ENCODE measurements at places on chromosomes 12 and 14. TPM values are rescaled to one million over a fixed set of nuclear protein-coding genes. Genes with fewer than 3 reads are reported as not detected.
A peak's percentile ranks its signal among the peaks of the same experiment; 100 is the strongest.

The KRT73 gene
- not detected for total RNA-seq

GRCh38 chr12:1083151-1083888 is 92.3 kb downstream of the ERC1 start:
- H3K27me3 ChIP-seq = no peaks in the 10 kb centered on the region
- DNase-seq = no peak
- peak overlapping the region; percentile 86 for H3K27ac ChIP-seq
- no peaks in the 10 kb centered on the region for H3K4me1 ChIP-seq

GRCh38 chr12:115806000-115806399 is 471.5 kb downstream of the MED13L start:
- no peaks in the 10 kb centered on the region for H3K27me3 ChIP-seq
- no peak overlapping the region for H3K4me3 ChIP-seq
- H3K36me3 ChIP-seq = no peaks in the 10 kb centered on the region
- DNase-seq = no peak
- no peak overlapping the region for H3K27ac ChIP-seq

- H3K4me1 ChIP-seq = no peaks in the 10 kb centered on the region
- DNase-seq = no peak
- no peaks in the 10 kb centered on the region for H3K27me3 ChIP-seq
- no peaks in the 10 kb centered on the region for H3K36me3 ChIP-seq
Measured at GRCh38 chr12:80313209-80313608, 130.8 kb upstream of the PTPRQ start.

The GPX2 gene
- total RNA-seq = not detected

DNA sequence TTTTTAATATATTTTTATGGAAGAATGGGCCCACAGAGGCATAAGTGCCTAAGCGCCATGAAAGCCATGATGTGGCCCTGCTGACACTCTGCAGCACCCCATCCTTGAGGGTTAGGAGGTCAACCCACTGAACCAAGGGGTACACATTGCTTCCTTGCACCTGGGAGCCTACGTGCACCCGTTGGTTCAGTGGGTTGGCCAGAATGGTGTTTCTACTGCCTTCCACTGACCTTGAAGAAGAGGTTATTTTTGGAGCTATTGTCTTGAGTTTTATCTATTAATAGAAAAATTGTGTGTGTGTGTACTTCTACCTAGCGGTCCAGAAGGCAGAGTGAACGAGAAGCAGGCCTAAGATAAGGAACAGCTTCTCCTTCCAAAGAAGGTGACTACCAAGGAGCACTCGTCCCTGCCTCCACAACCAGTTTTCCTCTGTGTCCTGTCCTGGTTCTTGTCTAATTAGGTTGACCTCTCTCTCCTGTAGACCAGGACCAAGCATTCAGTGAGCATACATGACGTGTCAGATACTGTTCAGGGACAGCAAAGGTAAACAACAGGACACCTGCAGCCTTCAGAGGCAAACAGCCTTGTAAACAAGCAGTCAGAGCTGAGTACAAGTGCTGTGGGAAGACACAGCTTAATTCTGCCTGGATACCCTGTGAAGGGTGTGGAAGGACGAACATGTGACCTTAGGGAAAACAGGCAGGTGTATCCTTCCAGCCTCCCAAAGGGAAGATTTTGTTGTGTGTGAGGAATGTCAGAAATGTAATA is 30.4 kb upstream of the PLEK2 start:
- H3K4me1 ChIP-seq = no peaks in the 10 kb centered on the region
- no peak overlapping the region for H3K4me3 ChIP-seq
- DNase-seq = no peak
- H3K27ac ChIP-seq = no peak overlapping the region

GRCh38 chr12:8562310-8562709 is 21.6 kb upstream of the CLEC4E start:
- H3K4me3 ChIP-seq = no peak overlapping the region
- H3K27ac ChIP-seq = no peak overlapping the region
- H3K36me3 ChIP-seq = no peaks in the 10 kb centered on the region
- no peaks in the 10 kb centered on the region for H3K27me3 ChIP-seq
- no peak for DNase-seq

DNA sequence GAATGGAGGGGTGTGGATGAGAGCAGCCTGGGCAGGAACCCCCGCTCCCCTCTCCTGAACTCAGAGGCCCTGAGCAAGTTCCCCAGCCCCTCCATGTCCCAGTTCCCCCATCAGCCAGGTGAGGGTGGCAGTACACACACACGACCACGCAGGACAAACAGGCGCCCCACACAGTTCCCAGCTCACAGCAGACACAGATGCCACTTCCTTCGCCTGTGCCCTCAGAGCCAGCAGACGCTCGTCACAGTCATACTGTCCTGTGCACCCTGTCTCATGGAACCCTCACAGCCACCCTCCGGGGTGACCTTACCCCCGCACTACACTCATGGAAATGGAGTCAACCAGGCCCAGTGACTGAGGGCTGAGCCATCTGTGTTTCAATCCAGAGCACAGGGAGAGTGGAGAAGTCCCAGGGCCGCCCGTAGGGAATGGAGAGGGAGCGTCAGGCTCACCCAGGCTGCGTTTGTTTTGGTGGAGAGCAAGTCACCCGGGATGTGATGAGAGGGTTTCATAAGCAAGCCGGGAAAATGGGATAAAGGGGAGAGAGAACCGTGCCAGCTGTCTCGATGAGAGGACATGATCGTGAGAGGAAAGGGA is 47.5 kb upstream of the DYNC1H1 start:
- H3K27ac ChIP-seq = no peak overlapping the region
- no peaks in the 10 kb centered on the region for H3K27me3 ChIP-seq
- no peaks in the 10 kb centered on the region for H3K36me3 ChIP-seq
